T-cell (primary cell): ENCODE measurements at places on chromosomes 11 and 22. TPM values are rescaled to one million over a fixed set of nuclear protein-coding genes. Genes with fewer than 3 reads are reported as not detected.

DNA sequence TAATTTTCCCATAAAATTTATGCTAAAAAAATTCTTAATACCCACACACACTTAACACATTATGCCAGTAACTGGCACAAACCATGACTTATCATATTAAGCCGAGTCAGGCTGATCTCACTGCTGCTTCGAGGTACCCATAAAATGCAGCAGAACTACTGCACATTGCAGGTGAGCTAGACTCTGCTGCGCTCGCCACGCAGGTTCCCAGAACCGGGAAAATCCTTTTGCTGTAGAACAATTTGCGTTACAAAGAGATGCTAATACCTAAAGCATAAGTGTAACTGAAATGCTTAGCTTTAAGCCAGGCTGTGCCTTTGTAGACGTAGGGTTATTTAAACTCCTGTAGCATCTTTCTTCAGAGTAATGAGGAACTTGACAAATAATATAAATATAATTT, 200.3 kb downstream of the MSANTD4 start:
- H3K27me3 ChIP-seq: no peaks in the 10 kb centered on the region
- no peak overlapping the region for H3K27ac ChIP-seq
- H3K4me3 ChIP-seq: no peak overlapping the region
- no peaks in the 10 kb centered on the region for H3K4me1 ChIP-seq
- no peak for DNase-seq
- no peaks in the 10 kb centered on the region for H3K36me3 ChIP-seq

The RFPL1 gene
- not detected for total RNA-seq

The MS4A12 gene
- not detected for total RNA-seq

The GPHA2 gene
- total RNA-seq: not detected

The PATE2 gene
- not detected for total RNA-seq

The MMP27 gene
- not detected for total RNA-seq

GRCh38 chr11:122189229-122189628, 73.2 kb upstream of the BLID start:
- H3K4me1 ChIP-seq: no peaks in the 10 kb centered on the region
- no peak overlapping the region for H3K4me3 ChIP-seq
- no peaks in the 10 kb centered on the region for H3K36me3 ChIP-seq
- no peaks in the 10 kb centered on the region for H3K27me3 ChIP-seq

DNA sequence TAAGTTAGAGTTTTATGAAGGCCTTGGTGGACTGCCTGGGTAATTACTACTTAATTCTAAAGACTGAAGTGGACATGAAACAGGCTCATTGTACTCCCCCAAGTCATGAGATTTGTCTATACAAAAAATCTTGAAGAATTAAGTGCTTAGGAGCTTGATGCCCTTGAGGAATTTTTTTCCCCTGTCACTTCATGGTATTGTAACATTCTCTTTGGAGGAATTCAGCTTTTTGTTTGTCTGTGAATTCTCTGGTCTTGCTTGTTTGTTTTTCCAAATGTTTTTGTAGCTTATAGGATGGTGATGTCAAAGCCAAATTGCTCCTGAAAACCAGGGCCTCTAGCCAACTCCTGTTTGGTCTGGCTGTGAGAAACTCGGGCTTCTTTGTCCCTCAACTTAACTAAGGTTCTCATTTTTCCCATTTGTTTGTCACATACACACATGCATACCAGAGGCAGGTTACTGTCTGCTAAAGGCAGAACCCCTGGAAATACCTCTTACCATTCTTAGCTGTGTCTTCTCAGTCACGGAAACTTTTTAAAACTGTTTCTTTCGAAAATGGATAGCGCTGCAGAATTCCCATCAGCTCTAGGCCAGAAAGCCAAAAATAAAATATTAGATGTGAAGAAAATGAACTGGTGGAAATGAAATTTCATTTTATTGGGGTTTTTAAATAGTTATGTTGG, 66.9 kb downstream of the AMOTL1 start:
- DNase-seq: no peak
- no peak overlapping the region for H3K4me3 ChIP-seq
- no peaks in the 10 kb centered on the region for H3K4me1 ChIP-seq
- no peak overlapping the region for H3K27ac ChIP-seq
- H3K27me3 ChIP-seq: no peaks in the 10 kb centered on the region
- no peaks in the 10 kb centered on the region for H3K36me3 ChIP-seq

- H3K4me3 ChIP-seq: no peak overlapping the region
- no peaks in the 10 kb centered on the region for H3K27me3 ChIP-seq
- no peaks in the 10 kb centered on the region for H3K36me3 ChIP-seq
- DNase-seq: no peak
These were observed 8.8 kb downstream of the HOATZ start for GRCh38 chr11:111523343-111523742.

DNA sequence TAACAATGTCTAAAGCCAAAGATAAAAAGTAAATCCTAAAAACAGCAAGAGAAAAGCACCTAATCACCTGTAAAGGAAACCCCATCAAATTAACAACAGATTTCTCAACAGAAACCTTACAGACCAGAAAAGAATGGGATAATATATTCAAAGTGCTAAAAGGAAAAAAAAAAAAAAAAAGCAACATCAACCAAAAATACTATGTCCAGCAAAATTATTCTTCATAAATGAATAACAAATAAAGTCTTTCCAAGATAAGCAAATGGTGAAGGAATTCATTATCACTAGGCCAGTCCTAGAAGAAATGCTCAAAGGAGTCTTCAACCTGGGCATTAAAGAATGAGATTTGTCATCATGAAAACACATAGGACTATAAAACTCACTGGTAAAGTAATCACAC, 192.0 kb upstream of the UBASH3B start:
- H3K36me3 ChIP-seq: no peaks in the 10 kb centered on the region
- DNase-seq: no peak
- H3K4me1 ChIP-seq: no peaks in the 10 kb centered on the region
- peaks cover 8% of the 10 kb centered on the region for H3K27me3 ChIP-seq
- H3K27ac ChIP-seq: no peak overlapping the region

DNA sequence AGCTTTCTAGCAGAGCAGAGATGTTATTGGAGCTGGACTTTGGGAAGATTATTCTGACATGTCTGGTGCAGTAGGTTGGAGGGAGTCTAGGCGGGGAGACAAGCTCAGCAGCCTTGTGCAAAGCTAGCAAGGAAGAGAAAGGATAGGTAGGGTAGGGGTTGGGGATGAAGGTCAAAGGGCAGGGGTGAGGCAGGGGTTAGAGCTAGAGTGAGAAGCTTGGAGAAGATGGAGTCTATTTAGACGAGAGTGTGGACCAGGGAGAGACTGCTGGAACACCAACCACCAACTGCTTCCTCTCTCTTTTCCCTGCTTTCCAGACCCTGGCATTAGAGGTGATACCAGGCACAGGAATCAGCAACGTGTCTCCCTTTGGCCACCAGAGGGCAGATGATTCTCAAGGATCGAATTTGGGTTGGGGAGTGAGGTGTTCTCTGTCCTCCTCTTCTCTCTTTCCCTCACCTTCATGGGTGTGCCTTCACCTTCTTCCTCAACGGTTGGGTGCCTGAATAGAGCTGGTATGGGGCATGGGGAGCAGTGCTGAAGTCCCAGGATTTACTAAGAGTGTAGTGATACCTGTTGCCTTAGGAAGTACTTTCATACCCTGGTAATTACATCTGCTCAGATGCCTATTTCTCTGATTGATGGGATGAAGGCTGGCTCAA, 1.8 kb upstream of the MARK2 start:
- H3K27ac ChIP-seq: no peak overlapping the region
- no peaks in the 10 kb centered on the region for H3K27me3 ChIP-seq
- DNase-seq: peak; percentile 56

GRCh38 chr22:28917747-28918549, 34.6 kb downstream of the ZNRF3 start:
- H3K27me3 ChIP-seq: peaks cover 20% of the 10 kb centered on the region
- no peak for DNase-seq
- H3K27ac ChIP-seq: no peak overlapping the region
- H3K36me3 ChIP-seq: no peaks in the 10 kb centered on the region
- no peak overlapping the region for H3K4me3 ChIP-seq

DNA sequence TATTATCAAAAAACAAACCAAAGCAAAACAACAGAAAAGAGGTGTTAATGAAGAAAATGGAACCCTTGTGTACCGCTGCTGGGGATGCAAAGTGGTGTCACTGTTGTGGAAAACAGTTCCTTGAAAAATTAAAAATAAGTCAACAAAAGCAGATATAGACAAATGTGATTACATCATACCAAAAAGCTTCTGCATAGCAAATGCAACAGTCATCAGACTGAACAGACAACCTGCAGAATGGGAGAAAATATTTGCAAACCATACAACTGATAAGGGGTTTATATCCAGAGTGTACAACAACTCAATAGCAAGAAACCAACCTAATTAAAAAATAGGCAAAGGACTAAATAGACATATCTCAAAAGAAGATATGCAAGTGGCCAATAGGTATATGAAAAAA, 22.9 kb upstream of the CARS1 start:
- no peaks in the 10 kb centered on the region for H3K4me1 ChIP-seq
- no peaks in the 10 kb centered on the region for H3K36me3 ChIP-seq
- no peak for DNase-seq
- H3K27me3 ChIP-seq: peaks cover 26% of the 10 kb centered on the region

DNA sequence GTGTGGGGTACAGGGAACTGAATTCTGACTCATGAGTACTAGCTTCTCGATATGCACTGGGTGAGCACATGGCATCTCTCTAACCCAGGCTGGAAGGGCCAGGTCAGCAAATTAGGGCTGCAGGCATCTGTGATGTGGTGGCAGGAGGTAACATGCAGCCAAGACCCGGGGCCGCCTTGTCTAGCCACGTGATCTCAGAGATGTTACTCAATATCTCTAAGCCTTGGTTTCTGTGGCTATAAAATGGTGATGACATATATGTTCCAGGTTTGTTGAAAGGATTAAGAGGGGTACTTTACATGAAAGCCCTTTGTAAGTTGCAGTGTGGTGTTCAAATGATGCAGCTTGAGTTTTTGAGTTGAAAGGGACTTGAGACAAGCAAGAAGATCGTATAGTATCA, 3.2 kb downstream of the ST14 start:
- H3K36me3 ChIP-seq: no peaks in the 10 kb centered on the region
- DNase-seq: no peak

DNA sequence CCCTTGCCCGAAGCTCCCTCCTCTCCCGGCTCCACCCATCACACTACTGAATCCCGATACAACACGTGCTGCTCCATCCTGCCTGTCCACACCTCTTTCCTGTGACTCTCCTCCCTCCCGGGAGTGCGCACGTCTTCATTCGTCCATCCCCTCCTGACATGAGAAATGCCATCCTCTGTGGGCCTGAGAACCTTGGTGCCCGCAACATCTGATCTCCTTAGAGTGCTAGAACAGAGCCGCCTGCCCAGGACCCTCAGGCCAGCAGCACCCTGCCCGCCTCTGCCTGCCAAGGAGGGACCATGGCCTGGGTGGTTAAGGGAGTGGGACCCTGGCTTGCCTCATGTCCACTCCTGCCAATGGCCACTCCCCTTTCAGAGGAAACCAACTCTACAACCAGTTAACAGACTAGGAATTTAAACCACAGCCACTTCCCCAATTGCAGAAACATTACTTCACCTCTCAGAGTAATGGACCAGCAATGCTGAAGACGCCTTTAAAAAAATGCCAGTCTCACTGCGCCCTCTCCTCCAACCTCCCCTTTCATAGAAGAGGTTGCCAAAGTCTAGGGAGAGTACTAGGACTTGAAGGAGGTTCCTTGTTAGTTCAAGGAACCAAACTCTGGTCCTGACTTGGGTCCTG, 466.3 kb downstream of the OPCML start:
- H3K27ac ChIP-seq: no peak overlapping the region
- H3K4me1 ChIP-seq: no peaks in the 10 kb centered on the region
- peaks cover 5% of the 10 kb centered on the region for H3K27me3 ChIP-seq
- DNase-seq: no peak
- H3K4me3 ChIP-seq: no peak overlapping the region
- no peaks in the 10 kb centered on the region for H3K36me3 ChIP-seq

DNA sequence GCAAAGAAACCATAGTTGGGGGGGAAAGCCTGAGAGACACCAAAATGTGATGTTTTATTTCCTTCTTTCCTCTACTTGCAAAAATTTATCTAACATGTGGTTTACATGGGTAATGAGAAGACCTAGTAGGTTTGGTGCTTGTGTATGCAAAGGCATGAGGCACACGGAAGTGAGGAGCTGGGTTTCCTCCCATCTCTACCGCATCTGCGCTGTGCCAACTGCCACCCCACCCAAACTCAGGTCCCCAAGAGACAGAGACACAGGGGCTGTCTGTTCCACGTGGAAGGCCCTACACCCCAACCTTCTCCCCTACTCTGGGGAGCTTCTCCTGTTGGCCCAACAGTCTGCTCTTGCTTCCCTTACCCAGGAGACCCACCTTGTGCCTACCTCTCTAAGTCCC, 4.8 kb downstream of the RTL6 start:
- peaks cover 16% of the 10 kb centered on the region for H3K36me3 ChIP-seq
- H3K27me3 ChIP-seq: no peaks in the 10 kb centered on the region
- H3K4me1 ChIP-seq: peaks cover 12% of the 10 kb centered on the region
- DNase-seq: no peak
- H3K4me3 ChIP-seq: no peak overlapping the region

DNA sequence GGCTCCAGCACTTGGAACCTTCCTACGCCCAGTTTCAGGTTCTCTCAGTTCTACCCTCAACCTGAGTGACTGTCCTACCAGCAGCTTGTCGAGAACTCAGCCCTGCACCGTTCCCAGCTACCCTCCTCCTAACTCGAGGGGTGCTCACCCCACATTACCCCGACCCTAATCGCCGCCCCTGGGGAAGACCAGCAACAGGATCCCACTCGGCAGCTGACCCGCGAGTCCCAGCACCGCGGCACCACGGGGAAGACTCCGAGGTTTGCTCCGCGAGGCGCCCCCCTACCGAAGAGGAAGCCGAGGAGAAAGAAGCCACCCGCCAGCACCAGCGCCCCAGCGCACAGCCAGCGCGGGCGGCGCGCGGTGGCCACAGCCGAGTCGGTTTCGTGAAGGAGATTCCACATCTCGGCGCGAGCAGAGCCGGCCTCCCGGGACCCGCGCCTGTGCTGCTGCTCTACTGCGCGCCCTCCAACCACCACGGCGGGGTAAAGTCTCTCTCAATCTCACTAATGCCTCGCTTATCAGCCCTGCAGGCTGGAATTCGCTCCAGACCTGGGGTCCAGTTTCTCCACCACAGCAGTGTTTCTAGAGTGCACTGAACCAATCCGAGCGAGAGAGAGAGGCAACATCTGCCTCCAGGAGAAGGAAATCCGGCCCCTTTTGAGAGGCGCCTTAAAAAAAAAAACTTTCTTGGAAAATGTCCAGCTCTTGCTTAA, at the start of gene FOLH1:
Gene FOLH1, minus strand, starts transcription at position 597 of the 716 bp plus-strand sequence. Its CDS starts 193 bp downstream, at position 404.
- DNase-seq: no peak
- H3K27ac ChIP-seq: no peak within 1 kb of the TSS
- no peak within 1 kb of the TSS for H3K4me3 ChIP-seq
- no peaks in the 10 kb centered on the region for H3K36me3 ChIP-seq
- no peaks in the 10 kb centered on the region for H3K4me1 ChIP-seq

DNA sequence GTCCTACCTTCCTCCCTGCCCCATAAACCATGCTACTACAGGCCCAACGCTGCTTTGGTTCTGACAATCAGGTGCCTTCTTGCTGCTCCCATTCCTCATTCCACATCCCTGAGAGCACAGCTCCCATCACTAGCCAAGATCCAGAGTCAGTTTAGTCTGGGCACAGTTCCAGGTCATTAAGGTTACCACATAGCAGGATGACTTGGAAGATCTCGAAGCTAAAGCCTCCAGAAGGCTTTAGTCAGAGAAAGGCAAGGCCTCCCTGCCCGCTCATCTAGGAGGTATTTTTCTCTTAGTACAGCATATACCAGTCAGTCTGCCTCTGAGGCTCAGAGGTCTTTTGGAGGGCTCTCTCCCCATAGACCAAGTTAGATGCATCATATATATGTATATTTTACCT, 30.3 kb downstream of the TRIM66 start:
- no peak overlapping the region for H3K4me3 ChIP-seq
- no peak for DNase-seq
- H3K36me3 ChIP-seq: peaks cover 9% of the 10 kb centered on the region
- H3K27me3 ChIP-seq: no peaks in the 10 kb centered on the region
- no peak overlapping the region for H3K27ac ChIP-seq

- H3K27me3 ChIP-seq: no peaks in the 10 kb centered on the region
- no peak overlapping the region for H3K4me3 ChIP-seq
- H3K27ac ChIP-seq: no peak overlapping the region
These were observed 18.4 kb downstream of the STIM1 start for GRCh38 chr11:3873712-3874349.
